ENCODE measurements at places on chromosomes 2 and 18. TPM values are rescaled to one million over a fixed set of nuclear protein-coding genes. Genes with fewer than 3 reads are reported as not detected.

The FAM228B gene
- total RNA-seq, result 23.6 TPM

The WNT10A gene
- total RNA-seq, result not detected

The CDK15 gene
- total RNA-seq, result 1.5 TPM

The EGR4 gene
- not detected for total RNA-seq

The DCDC2C gene
- total RNA-seq, result 6.6 TPM

The CCDC93 gene
- total RNA-seq, result 21.7 TPM

The OXER1 gene
- 5.8 TPM for total RNA-seq

The IL1RL2 gene
- 1.3 TPM for total RNA-seq

The RASGRP3 gene
- total RNA-seq, result 22.1 TPM

The RAB1A gene
- total RNA-seq, result 88.5 TPM

The GGCX gene
- 28.4 TPM for total RNA-seq

The NDC80 gene
- total RNA-seq, result not detected

The SH3BP4 gene
- total RNA-seq, result 32.4 TPM

The CIB4 gene
- not detected for total RNA-seq

The ZBTB7C gene
- total RNA-seq, result 9.6 TPM

The GCA gene
- 22.5 TPM for total RNA-seq

The BOK gene
- 27.5 TPM for total RNA-seq

The SCN1A gene
- total RNA-seq, result not detected

The STAM2 gene
- 41.1 TPM for total RNA-seq

The RGPD3 gene
- total RNA-seq, result 1.1 TPM

The G6PC2 gene
- not detected for total RNA-seq

The ADRA2B gene
- 4.5 TPM for total RNA-seq

The SPDYA gene
- total RNA-seq, result 3.0 TPM

The HOXD3 gene
- total RNA-seq, result 1.2 TPM

The PTPRN gene
- total RNA-seq, result not detected

The CNGA3 gene
- total RNA-seq, result not detected

The MC4R gene
- total RNA-seq, result not detected

The FSHR gene
- not detected for total RNA-seq

The RSAD2 gene
- total RNA-seq, result 11.3 TPM

The PROC gene
- total RNA-seq, result not detected

The TMEFF2 gene
- 0.21 TPM for total RNA-seq

The GKN2 gene
- total RNA-seq, result 9.7 TPM

The C2orf80 gene
- not detected for total RNA-seq

The TANC1 gene
- total RNA-seq, result 86.1 TPM

The FAM98A gene
- total RNA-seq, result 75.9 TPM

Measured in thoracic aorta (tissue), 2 donors.